Stimulated activated CD4-positive, alpha-beta T cell treated with anti-CD3 and anti-CD28 coated beads, Interleukin-1b, Interleukin-23, amount 100 ng/mL, for 1 hour (primary cell): ENCODE measurements at places on chromosomes 5 and 9.

DNA sequence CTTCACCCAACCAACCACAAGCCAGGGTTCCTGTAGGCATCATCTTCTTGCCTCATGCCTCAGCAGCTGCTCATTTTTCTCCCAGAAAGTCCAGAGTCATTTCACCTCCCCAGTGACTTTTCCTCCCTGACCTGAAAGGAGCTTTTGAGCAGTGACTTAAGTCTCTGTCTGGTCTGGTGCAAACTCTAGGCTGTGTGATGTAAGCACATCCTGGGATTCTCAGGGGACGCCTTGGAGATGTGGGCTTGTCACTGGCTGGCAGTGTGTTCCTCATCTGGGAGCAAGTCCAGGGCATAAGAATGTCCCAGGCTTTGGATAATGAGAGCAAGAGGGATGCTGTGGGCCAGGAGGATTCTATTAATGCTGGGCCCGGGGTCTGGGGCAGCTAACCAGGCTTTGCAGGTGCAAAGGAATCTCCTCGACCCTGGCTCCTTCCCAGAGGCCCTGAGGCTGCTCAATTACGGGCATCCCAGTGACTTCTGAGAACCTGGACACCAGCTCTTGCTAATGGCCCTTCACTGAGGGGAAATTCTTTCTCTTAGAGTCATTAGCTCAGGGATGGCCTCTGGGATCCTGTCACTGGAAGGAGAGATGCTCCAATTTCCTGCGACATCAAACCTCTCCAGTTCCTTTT, 211.0 kb upstream of the PANK3 start:
- no peak for DNase-seq

DNA sequence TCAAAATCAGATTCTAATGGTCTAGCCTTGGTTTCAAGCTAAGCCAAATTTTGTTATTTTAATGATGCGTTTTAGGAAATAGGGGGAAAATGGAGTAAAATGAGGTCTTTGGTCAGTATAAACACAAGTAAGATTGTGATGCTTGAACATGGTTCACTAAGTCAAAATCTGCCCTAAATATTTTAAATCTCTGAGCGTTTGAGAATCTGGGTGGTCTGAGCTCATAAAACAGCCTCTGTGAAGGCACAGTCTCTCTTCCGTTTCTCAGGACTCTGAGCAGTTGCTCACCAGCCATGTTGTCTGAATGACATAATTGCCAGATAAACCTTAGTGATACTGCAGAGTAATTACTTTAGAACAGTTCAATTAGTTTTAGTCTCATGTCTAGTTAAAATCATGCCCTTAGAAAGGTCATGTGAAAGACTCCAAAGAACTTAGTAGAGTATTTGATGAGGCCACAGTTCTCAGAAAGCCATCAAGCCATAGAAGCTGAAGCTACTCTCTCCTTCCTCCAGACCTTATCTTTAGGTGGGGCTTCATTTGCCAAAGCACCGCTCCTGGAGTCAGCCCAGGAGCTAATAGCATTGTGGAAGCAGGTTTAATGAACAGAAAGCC, 257.1 kb upstream of the MAP3K1 start:
- DNase-seq = no peak

- DNase-seq = no peak
Observed at GRCh38 chr9:88585426-88585825, 50.4 kb downstream of the NXNL2 start.

GRCh38 chr5:146205499-146206202, 2.2 kb downstream of the RBM27 start:
- DNase-seq = no peak

DNA sequence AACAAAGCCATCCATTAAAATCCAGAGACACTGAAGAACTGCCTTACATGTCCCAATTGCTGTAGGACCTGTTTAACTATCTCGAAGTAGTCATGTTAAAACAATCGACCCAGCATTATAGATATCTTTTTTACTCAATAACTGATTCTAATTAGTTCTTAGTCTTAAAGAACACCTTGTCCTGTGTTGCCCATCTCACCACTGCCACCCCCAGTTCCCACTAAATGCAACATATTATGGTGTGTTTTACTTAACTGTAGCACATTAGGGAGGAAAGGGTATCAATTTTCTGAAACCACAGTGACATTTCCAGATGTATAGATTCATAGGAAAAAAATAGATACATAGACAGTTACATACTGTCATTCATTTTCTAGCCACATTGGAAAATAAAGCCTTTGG, 221.2 kb downstream of the MEF2C start:
- DNase-seq = no peak

DNA sequence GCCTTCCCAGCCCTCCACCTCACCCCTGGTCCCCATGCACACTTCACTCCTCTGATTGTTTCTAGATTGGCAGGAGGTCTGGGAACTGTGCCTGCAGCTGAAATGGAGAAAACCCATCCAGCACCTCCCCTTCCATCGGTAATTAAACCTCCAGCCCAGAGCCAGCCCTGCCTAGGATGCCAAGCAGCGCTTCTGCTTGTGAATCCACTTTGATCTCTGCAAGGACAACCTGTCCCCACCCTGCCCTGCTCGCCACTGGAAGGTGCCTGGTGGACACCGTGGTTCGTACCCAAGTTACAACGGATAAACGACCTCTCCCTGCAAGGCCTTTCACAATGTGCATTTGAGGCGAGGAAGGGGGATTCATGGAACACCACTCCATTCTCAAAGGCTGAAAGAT, 50.6 kb downstream of the IRX2 start:
- no peak for DNase-seq
